Dermis microvascular lymphatic vessel endothelial cell (primary cell): ENCODE measurements at places on chromosomes 4 and X.

- DNase-seq, result no peak
Measured at GRCh38 chr4:100848841-100849240, 331.0 kb upstream of the EMCN start.

DNA sequence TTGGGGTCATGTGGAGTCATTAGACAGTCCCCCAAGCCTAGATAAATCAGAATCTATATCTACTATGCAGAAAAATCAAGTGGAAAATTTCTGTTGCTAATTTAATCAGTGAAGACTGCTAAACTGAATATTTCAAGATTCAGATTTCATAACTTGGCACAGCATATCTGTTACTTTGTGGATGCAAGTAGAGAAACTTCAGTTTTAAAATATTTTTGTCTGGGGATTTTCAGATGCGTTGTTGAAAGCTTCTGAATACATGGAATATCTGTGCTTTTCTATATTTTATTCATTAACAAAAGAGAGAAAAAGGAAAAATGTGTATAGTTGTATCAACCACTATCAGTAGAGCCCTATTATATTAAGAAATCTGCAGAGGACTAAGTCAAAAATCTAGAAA is 4.4 kb downstream of the FGF5 start:
- no peak for DNase-seq

DNA sequence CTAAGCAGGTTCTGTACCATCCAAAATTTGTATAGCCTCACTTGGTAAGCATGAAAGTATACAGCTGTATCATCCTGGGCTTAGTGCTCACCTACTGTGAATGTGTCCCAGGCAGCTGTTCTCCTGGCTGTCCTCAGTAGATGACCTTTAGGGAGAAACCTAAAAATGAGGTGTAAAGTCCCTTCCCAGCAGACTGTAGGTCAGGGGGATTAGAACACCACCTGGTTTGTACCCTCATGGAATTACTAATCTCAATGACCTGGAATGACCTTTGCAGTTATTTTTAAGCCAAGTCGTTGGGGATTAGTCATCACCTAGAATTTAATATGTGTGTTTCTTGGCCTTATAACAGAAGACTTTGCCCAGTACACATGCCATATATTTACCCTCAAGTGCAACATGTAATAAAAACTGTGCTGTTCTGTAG is 39.1 kb upstream of the MBTPS2 start:
- no peak for DNase-seq

- DNase-seq, result no peak
Measured at GRCh38 chrX:12443534-12444098, 305.3 kb downstream of the FRMPD4 start.

DNA sequence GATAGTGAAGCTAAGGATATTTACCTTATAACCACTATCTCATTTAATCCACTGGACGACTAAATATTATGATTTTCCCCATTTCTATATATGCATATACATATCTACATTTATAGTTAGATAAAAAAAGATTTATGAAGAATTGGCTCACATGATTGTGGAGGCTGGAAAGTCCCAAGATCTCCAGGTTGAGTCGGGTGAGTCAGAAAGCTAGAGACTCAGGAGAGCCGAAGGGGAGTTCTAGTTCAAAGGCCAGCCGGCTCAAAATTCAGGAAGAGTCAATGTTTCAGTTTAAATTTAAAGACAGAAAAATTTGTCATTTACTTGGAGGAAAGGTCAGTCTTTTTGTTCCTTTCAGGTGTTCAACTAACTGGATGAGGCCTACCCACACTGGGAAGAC is 158.2 kb upstream of the CPEB2 start:
- no peak for DNase-seq

GRCh38 chr4:147768113-147768512 is 36.2 kb downstream of the ARHGAP10 start:
- DNase-seq, result no peak
